ENCODE measurements at places on chromosomes 3 and 15.

DNA sequence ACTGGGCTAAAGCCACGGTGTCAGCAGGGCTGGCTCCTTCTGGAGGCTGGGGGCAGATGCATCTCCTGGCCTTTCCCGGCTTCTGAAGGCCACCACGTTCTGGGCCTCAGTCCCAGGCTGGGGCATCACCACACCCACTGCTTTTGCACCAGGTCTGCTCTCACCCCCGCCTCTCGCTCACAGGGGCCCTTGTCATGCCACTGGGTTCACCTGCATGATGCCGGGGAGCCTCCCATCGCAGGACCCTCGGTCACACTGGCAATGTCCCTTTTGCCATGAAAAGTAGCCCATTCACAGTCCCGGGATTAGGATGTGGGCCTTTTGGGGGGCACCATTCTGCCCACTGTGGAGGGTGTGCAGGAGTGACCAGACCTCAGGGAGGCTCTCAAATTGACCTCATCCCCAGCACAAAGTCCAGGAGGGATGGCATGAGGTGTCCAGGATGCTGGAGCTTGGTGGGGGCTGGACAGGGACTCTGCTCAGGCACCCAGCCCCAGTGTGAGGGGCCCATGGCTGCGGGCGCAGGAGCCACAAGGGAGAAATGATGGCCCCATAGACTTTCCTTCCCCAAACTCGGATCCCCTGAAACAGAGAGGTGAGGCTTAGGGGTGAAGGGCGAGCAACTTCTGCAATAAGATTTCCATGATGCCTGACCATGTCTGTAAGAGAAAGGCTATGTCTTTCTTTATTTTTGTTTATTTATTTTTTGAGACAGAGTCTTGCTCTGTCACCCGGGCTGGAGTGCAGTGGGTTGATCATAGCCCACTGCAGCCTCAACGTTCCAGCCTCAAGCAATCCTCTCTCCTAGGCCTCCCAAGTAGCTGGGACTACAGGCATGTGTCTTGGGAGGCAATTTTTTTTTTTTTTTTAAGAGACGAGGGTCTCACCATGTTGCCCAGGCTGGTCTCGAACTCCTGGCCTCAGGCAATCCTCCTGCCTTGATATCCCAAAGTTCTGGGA is 189.1 kb downstream of the GOLGA6L6 start:
- DNase-seq, result no peak

GRCh38 chr15:85429522-85429921 is 49.1 kb downstream of the AKAP13 start:
- no peak for DNase-seq

- no peak for DNase-seq
These were observed 333.7 kb downstream of the EPHA3 start for GRCh38 chr3:89441141-89441540.

DNA sequence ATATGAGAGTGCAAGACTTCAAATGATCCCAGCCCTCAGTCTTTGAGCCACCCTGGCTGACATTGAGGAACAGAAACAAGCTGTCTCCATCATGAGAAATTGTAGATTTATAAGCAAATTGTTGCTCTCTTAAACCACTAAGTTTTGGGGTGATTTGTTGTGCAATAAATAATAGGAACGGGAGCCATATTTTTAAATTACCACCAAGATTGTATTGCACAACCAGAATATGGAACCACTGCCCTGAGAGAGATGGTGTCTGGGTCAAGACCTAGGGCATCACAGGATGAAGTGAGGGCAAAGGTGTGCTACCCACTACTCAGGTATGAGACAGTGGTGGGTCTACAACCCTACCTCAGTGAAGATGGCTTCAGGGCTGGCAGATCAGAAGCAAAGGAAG is 2.3 kb upstream of the CFAP92 start:
- no peak for DNase-seq

DNA sequence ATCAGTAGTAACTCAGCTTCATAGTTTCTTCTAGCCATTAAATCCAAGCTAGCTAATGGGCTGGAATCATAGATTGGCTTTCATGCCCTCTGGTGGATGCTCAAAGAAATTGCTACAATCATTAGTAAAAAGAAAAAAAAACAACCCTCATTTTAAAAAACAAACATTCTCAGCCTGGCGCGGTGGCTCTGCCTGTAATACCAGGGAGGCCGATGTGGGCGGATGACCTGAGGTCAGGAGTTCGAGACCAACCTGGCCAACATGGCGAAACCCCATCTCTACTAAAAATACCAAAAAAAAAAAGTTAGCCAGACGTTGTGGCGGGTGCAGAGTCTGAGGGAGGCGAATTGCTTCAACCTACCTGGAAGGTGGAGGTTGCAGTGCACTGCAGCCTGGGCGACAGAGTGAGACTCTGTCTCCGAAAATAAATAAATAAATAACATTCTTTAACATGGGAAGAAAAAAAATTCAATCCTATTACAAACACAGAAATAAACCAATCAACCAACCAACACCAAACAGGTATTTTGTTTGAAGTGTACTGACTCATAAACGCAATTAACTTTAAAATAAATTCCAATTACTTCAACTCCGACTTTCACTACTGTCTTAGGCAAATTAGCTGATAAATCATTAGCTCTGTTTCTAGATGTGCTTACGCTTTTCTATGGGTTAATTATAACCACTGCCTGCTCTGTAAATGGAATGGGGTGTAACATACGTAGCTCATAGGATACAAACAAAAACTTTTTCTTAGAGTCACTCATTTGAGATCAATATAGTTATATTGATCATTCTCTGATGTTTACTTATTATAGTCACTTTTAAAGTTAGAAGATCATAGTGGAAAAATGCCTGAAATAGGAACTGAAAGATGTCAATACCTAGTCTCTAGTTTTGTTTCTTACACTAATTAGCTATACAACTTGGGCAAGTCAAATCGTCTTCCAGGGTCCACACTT is 24.9 kb downstream of the TMEM207 start:
- peak; percentile 49 for DNase-seq

GRCh38 chr15:25793354-25794050 is 69.6 kb downstream of the ATP10A start:
- DNase-seq, result no peak

DNA sequence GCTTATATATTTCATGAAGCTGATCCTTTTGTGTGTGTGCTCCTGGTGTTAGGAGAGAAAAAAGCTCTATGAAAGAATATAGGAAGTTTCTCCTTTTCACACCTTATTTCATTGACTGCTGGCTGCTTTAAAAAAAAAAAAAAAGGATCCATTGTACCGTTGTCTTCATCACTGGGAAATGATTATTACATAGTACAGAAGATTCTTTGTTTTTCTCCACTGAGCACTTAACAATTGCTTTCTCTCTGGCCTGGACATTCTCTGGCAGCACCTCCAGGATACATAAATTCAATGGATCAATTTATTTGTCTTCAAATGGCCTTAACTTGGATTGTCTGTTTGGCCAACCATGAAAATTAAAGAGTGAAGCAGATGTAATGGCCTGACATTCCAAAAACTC is 37.2 kb downstream of the DPH3 start:
- DNase-seq, result no peak

DNA sequence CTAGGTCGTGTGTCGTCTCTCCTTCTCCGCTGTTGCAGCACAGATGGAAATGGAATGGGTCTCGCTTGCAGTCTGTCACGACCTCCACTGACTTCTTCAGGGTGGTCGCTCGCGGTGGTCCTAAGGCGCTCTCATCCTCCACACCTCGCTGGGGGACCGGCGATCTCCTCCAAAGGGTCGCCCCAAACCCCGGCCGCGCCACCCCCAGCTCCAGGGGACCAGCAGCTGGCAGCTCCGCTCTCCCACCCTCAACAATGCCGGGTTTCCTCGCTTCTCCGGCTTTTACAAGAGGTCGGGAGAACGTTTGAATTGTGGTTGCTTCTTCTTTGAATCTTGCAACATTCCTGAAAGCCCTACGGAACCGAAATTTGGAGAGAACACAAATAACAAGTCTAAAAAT is 25.9 kb downstream of the SERP1 start:
- DNase-seq, result no peak

GRCh38 chr15:91561371-91562100 is 292.0 kb upstream of the SLCO3A1 start:
- peak; percentile 80 for DNase-seq

DNA sequence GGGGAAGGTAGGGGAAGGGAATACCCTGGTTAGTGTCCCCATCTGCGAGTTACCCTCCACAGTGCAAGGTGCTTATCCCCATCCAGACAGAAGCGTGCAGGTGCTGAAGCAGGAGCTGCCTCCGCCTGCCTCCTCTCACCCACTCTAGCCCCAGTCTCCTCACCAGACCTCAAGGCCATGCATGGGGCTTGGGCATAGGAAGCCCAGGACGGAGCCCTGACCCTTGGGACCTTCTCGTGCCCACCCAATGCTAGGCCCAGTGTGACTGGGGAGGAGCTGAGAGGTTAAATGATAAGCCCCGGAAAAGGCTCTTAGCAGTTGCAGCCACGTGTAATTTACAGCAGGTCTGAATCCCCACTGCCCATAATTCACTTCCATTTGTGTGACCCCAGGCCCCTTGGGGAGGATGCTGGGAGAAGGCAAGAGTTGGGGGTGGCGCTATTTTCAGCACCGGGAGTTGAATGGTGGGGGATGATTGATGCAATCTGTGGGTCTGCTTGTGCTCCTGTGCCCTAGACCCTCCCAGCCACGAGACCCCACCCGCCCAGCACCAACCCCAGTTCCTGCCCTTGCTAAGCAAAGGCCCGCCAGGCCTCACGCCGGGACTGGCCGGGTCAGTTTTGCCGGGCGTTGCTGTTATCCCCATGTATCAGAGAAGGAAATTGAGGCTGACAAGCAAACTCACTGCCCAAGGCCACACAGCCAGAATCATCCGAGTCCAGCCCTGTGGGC is 14.5 kb upstream of the PLXND1 start:
- no peak for DNase-seq

DNA sequence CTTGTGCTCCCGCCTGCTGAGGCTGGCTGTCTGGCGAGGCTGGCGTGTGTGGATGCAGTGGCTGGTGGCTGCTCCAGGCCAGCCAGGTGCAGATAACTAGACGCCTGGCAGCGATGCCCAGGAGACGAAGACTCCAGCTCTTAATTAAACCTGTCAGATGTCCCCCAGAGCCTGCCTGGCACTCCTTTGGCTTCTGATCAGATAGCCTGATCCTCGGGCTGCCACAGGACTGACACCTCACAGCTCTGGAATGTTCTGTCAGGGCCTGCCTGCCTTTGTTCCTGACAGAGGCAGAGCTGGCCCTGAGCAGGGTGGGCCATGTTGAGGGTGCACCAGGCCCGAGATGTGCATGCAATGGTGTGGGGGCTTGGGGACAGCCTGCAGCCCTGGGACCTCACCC is 36.5 kb downstream of the PLXNA1 start:
- DNase-seq, result no peak

GRCh38 chr15:57364282-57365007 is 11.9 kb upstream of the CGNL1 start:
- peak; percentile 19 for DNase-seq

- DNase-seq, result no peak
These were observed 17.2 kb downstream of the SFMBT1 start for GRCh38 chr3:53028641-53029040.

DNA sequence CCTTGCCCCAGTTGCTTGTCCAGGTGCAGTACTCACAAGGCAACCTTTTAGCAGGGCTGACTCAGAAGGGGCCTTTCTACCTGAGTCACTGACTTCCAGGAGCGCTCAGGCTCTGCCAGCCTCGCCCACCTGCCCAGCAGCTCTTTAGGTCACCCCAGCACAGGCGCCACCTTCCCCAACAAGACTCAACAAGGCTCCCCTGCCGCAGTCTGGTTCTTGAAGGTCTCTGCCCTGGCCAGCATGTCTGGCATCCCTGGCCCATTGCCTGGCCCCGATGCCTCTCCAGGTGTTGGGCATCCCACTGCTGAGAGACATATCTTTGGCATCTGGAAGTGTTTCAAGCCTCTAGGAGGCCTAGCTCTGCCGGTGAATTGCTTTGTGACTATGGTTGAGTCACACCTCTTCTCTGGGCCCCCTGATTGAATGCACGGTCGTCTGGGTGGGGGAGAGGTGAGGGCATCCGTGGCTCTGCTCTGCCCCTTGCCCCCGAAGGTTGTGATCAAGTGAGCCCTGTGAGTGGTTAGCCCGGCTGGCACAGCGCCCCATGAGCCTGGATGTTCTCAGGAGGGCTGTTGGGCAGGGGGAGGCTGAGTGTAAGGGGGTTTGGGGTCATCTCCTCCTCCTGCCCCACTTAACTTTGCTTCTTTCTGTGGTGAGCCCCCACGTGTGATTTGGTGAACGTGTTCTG is 21.6 kb downstream of the SNX33 start:
- DNase-seq, result no peak

GRCh38 chr3:197533396-197533795 is 22.4 kb downstream of the BDH1 start:
- DNase-seq, result no peak

GRCh38 chr3:194647747-194648146 is 14.5 kb upstream of the TMEM44 start:
- no peak for DNase-seq

- no peak for DNase-seq
These were observed 416.4 kb upstream of the PDZRN3 start for GRCh38 chr3:74041068-74041675.

DNA sequence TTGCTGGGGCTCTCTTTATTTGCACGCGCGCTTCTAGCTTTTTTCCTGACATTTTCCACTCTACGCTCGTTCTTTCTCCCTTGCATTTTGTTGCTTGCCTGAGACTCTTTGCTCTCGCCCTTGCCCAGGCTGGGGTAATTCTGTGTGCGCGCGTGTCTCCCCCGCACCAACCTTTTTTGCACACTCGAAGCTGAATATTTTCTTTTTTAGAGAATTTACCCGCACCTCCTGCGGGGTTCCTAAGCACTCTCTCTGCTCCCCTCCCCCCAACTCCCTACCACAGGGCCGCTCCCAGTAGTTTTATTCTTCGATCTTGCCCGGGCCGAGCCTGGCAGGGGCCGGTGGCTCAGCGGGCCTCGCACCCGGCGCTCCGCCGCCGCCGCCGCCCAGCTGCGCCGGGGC is 732 bp downstream of the FAM43A start:
- no peak for DNase-seq

DNA sequence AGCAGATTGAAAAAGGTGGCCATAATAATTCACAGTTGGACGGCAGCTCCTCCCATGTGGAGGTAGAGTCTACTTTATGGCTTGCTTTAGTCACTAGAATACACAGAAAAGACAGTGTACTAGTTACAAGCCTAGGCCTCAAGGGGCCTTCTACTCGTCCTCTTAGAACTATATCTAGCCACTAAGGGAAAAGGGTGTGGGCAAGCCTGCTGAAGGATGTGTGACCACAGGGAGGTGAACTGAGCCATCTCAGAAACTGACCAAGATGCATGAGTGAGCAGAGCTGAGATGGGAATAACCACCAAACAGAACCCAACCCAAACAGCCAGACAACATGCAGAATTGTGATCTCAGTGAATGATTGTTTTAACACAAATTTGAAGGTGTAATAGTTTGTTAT is 335.6 kb upstream of the LMCD1 start:
- DNase-seq, result no peak

DNA sequence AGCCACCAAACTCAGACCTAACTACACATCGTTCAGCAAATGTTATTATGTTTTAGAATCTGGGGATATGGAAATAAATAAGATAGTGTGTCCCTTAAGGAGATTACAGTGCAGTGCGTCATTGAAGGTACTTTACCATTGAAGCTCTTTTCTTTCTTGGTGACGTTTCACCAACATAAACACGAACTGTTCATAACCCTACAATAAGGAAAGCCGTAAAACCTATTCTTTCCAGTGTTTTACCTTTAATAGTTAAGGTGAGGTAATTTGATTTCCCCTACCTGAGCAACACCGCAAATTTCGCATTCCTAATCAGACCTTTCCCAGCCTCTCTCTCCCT is 826 bp downstream of the CCDC66 start:
- DNase-seq, result no peak
